ENCODE measurements at places on chromosomes 4 and X.

DNA sequence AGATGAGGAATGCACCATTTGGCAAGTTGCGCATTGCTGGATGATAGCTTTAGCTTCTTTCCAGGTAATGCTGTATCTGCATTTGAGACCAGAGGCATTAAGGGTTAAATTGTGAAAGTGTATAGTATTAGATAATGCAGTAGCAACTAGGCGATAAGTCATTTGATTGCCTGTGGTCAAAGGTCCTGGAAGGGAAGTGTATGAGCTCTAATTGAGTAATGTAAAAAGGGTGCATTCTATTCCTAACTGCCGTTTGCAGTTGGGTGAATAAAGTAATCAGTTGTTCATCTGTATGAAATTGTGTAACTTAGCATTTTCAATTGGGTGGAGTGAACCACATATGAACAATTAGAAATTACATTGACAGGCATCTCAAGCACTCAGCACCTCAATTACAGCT is 54.5 kb upstream of the WDR1 start:
- DNase-seq, result no peak

DNA sequence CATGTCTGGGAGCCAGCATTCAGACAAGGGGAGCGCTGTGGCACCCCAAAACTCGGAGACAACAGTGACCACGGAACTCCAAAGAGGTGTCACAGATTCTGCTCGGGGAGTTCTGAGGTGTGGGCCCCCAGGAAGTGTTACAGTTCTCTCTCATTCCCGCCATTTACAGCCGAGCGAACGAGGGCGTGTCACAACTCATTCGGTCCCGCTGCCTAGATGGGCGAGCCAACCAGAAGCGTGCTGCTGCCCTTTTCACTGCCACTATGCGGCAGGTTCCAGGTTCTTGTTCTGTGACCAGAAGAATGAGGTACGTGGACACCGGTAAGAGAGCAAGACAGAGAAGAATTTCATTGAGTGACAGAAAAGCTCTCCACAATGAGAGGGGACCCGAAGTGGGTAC is 1370.6 kb upstream of the AGA start:
- DNase-seq, result no peak

GRCh38 chr4:140090215-140090731 is 63.7 kb downstream of the MAML3 start:
- no peak for DNase-seq

DNA sequence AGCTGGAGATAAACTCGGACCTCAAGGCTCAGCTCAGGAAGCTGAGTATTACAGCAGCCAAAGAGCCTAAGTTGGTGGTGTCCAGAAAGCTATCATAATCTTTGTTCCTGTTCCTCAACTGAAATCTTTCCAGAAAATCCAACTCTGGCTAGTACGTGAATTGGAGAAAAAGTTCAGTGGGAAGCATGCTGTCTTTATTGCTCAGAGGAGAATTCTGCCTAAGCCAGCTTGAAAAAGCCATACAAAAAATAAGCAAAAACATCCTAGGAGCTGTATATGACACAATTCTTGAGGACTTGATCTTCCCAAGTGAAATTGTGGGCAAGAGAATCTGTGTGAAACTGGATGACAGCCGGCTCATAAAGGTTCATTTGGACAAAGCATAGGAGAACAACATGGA is 74.6 kb downstream of the SHISA3 start:
- DNase-seq, result no peak

DNA sequence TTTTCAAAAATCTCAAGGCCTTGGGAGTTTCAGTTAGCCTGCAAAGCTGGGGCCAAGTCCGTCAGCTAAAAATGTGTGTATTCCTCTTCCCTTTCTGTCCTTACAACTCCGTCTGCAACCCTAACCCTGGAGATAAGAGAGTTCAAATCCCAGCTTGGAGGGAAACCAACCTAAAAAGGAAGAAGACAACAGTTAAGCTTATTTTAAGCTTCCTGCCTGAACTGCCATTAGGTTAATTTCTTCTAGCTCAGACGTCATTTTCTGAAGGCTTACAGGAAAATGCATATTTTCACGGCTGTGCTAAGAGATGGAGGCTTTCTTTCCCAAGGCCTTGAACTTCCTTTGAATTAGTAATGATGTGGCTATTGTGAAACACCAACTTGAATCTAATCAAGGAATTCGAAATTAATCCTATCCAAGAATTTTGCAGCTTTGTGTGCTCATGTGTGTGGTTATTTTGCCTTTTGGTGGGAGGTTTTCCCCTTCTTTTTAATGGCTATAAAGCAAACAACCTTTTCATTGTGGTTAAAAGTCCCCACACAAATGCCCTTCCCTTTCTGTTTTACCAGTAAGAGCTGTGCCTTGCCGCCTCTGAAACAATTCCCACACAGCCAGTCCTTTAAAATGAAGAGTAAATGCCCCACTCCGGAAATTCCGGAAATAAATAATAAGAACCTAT is 103.5 kb downstream of the IRF2 start:
- no peak for DNase-seq
